ENCODE measurements at places on chromosomes 5 and 9. TPM values are rescaled to one million over a fixed set of nuclear protein-coding genes. Genes with fewer than 3 reads are reported as not detected.

DENND4C gene
- total RNA-seq: 12.1 TPM

GPR21 gene
- 0.65 TPM for total RNA-seq

ABO gene
- total RNA-seq: not detected

FCN2 gene
- total RNA-seq: not detected

FANCC gene
- 16.2 TPM for total RNA-seq

MAP3K1 gene
- 13.8 TPM for total RNA-seq

ATOSB gene
- 5.9 TPM for total RNA-seq
